ENCODE measurements at places on chromosomes 4 and X.

- no peak for DNase-seq
Observed at GRCh38 chr4:137572647-137573046, 40.4 kb upstream of the PCDH18 start.

GRCh38 chr4:188008377-188008776 is 12.8 kb downstream of the ZFP42 start:
- peak; percentile 48 for DNase-seq

DNA sequence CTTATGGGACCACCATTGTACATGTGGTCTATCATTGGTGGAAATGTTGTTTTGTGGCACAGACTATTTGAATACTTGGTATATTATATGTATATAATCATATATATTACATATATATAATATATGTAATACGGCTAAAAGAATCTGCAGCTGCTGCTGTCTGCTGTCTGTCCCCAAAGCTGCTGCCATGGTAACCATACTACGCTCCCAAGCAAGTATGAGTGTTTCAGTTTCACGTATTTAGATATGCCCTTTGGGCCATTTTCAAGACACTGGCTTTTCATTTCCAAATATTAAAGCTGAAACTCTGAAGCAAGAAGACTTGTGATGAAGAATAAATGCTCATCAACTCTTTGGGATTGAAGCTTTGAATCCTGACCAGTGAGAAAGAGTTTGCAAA is 42.0 kb upstream of the ARSJ start:
- no peak for DNase-seq

DNA sequence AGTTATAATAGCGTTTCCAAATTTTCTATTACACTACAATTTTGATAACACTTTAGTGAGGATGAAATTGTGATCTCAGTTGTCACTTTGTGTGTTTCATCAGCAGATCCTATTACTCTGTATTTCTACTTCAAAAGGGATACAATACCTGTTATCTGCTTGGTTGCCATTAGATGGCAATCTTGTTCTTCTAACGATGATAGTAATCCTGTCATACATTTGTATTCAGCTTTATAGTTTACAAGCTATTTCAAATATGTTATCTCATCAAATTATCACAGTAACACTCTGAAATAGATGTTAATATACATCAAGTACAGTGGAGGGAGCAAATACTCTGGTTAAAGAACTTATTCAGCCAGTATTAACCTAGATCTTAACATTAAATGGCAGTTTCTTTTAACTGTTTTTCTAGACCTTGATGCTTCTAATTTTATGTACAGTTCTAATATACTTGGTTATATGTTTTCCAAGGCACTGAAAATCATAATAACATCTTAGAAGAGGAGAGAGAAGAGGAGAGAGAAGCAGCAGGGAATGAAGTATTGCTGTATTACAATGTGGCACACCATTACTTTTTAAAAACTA is 292.0 kb downstream of the CCSER1 start:
- DNase-seq: peak; percentile 59

DNA sequence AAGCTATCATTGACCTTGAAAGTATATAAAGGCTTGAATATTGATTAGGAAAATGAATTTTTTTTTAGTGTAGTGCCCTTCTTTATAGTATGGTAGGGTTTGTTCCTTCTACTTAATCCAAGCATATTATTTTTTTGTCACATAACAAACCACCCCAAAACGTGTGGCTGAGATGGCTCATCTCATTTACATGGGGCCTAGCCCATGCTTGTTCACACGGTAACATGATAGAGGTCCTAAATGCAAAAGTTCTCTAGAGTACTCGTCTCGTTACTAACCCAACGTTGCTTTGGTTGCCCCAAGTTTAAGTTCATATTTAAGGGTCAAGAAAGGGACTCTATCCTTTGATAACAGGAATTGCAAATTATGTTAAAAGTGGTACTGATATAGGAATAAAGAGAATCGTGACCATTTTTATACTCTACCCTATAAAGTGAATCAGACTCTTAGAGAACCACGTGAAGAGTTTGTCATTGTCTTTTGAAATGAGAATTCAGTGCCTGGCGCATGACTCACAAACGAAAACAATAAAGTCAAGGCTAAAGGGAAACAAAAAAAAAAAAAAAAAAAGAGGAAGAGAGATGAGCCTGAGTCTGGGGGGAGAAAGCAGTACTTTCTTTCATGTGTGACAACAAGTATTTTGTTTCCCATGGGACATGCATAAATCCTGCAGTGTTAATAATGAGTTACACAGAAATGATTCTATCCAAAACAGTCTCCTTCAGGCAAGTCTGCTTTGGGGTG is 402.8 kb upstream of the NWD2 start:
- DNase-seq: peak; percentile 61

- DNase-seq: peak; percentile 31
Observed at GRCh38 chr4:25953740-25954139, 39.7 kb downstream of the SMIM20 start.

DNA sequence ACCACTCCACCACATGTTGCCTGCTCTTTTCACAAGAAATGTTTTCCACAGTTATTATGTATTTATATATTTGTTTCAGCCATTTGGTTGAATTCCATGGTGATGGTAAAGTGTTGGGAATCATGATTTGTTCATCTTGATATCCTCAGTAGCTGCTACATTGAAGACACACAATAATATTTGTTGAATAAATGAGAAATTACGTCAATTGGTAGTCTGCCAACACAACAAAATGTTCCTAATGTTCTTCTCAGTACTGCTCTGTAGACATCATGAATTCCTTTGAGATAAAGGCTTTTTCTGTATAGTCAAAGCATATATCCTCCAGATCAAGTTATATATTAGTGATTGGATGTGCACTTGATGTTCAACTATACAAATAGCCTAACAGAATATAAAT is 29.5 kb downstream of the CXXC4 start:
- DNase-seq: peak; percentile 67

GRCh38 chr4:109979920-109980717 is 67.4 kb downstream of the EGF start:
- peak; percentile 25 for DNase-seq

- peak; percentile 6 for DNase-seq
Observed at GRCh38 chrX:30183554-30183953, 31.8 kb upstream of the MAGEB2 start.

DNA sequence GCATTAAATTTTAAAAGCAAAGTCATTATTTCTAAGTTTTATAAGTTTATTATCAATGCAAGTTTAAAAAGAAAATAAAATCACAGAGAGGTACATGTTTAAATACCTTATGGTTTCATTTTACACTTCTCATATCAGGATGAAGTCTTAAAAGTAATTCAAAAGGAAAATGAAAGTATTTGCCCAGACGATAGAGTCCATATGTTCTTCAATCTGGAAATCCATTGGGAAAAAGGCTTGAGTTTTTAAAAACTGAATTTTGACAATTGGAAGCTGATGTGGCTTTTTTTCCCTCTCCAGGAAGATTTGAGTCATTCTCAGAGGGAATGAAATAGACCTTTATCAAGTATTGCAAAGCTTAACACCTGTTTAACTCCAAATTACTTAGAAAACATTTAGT is 37.1 kb downstream of the MAB21L2 start:
- DNase-seq: peak; percentile 6

- no peak for DNase-seq
Observed at GRCh38 chr4:185238750-185239149, 29.4 kb downstream of the SNX25 start.

Measured in fibroblast of pulmonary artery (primary cell).